A549 treated with ZK216348 at 1 μM for 4 hours (cell line): ENCODE measurements at places on chromosomes 12 and 14. TPM values are rescaled to one million over a fixed set of nuclear protein-coding genes. Genes with fewer than 3 reads are reported as not detected.

The CCDC184 gene
- 2.1 to 3.8 TPM (median 3.6 TPM) in 5 replicates for total RNA-seq

The SCN8A gene
- 1.3 to 2.7 TPM (median 1.6 TPM) in 5 replicates for total RNA-seq

The NEUROD4 gene
- not detected in 5 replicates for total RNA-seq

The PRB2 gene
- not detected in 5 replicates for total RNA-seq

The GLT8D2 gene
- total RNA-seq = 0.20 to 0.59 TPM (median 0.21 TPM) in 4 of 5 replicates, not detected in the other

The C12orf42 gene
- total RNA-seq = 0.26 TPM in 1 of 5 replicates, not detected in the others

The TSPAN11 gene
- total RNA-seq = 0.04 to 0.16 TPM (median 0.08 TPM) in 4 of 5 replicates, not detected in the other

The CARMIL3 gene
- 0.22 to 0.74 TPM (median 0.60 TPM) in 5 replicates for total RNA-seq

The RDH5 gene
- 1.3 to 3.7 TPM (median 2.9 TPM) in 5 replicates for total RNA-seq

The GLIPR1 gene
- total RNA-seq = 23.6 to 31.6 TPM (median 30.9 TPM) in 5 replicates

The TOMM20L gene
- total RNA-seq = not detected in 5 replicates

The LMNTD1 gene
- total RNA-seq = not detected in 5 replicates

The FAM90A1 gene
- 0.10 to 0.24 TPM (median 0.12 TPM) in 3 of 5 replicates, not detected in the others for total RNA-seq

The PMCH gene
- total RNA-seq = not detected in 5 replicates

The NPFF gene
- total RNA-seq = not detected in 5 replicates

The OR6C76 gene
- not detected in 5 replicates for total RNA-seq

The OLR1 gene
- 0.40 to 2.4 TPM (median 0.95 TPM) in 5 replicates for total RNA-seq

The ACSM4 gene
- total RNA-seq = not detected in 5 replicates

The TSHR gene
- not detected in 5 replicates for total RNA-seq

The PIK3C2G gene
- not detected in 5 replicates for total RNA-seq

The RNASE7 gene
- total RNA-seq = not detected in 5 replicates

The AP1G2 gene
- 34.0 to 61.8 TPM (median 48.7 TPM) in 5 replicates for total RNA-seq

The TAC3 gene
- total RNA-seq = 0.39 TPM in 1 of 5 replicates, not detected in the others

The TCL1A gene
- not detected in 5 replicates for total RNA-seq

The DEGS2 gene
- total RNA-seq = 0.91 to 2.0 TPM (median 1.6 TPM) in 5 replicates

The FOXG1 gene
- 0.11 to 0.27 TPM (median 0.12 TPM) in 5 replicates for total RNA-seq

The RBP5 gene
- total RNA-seq = not detected in 5 replicates

The ATG101 gene
- 63.3 to 103 TPM (median 101 TPM) in 5 replicates for total RNA-seq

The PTPN11 gene
- 37.7 to 65.2 TPM (median 57.9 TPM) in 5 replicates for total RNA-seq

The TMEM179 gene
- 0.21 to 0.54 TPM (median 0.36 TPM) in 4 of 5 replicates, not detected in the other for total RNA-seq

The HOXC13 gene
- 11.6 to 22.7 TPM (median 15.6 TPM) in 5 replicates for total RNA-seq

The CFAP73 gene
- 0.20 TPM in 1 of 5 replicates, not detected in the others for total RNA-seq

The EPS8 gene
- total RNA-seq = 40.2 to 52.8 TPM (median 50.1 TPM) in 5 replicates

The CPSF6 gene
- 58.5 to 67.8 TPM (median 64.2 TPM) in 5 replicates for total RNA-seq

The SYNDIG1L gene
- total RNA-seq = not detected in 5 replicates

The TAS2R43 gene
- not detected in 5 replicates for total RNA-seq

The ACVR1B gene
- 12.5 to 18.8 TPM (median 15.8 TPM) in 5 replicates for total RNA-seq

The ARHGAP5 gene
- total RNA-seq = 31.0 to 59.1 TPM (median 51.2 TPM) in 5 replicates

The MAP3K9 gene
- total RNA-seq = 4.3 to 6.5 TPM (median 5.4 TPM) in 5 replicates

The TPH2 gene
- 0.20 TPM in 1 of 5 replicates, not detected in the others for total RNA-seq

The TM9SF1 gene
- total RNA-seq = 48.0 to 74.0 TPM (median 66.9 TPM) in 5 replicates

The GPATCH2L gene
- 13.5 to 27.7 TPM (median 23.3 TPM) in 5 replicates for total RNA-seq

The SYT10 gene
- not detected in 5 replicates for total RNA-seq

The OXA1L gene
- total RNA-seq = 137 to 162 TPM (median 156 TPM) in 5 replicates

The VDR gene
- 2.5 to 3.2 TPM (median 2.8 TPM) in 5 replicates for total RNA-seq

The CMA1 gene
- total RNA-seq = not detected in 5 replicates

The GPR162 gene
- total RNA-seq = 0.39 to 0.87 TPM (median 0.56 TPM) in 5 replicates

The SDR9C7 gene
- total RNA-seq = not detected in 5 replicates

The CHFR gene
- 19.9 to 26.7 TPM (median 21.7 TPM) in 5 replicates for total RNA-seq

The KRT2 gene
- total RNA-seq = not detected in 5 replicates

The NRL gene
- total RNA-seq = 0.53 to 0.97 TPM (median 0.65 TPM) in 5 replicates

The CKAP4 gene
- total RNA-seq = 75.9 to 92.7 TPM (median 88.9 TPM) in 5 replicates

The ZNF705A gene
- total RNA-seq = not detected in 5 replicates

The PLEKHD1 gene
- 0.05 TPM in 2 of 5 replicates, not detected in the others for total RNA-seq

The CD9 gene
- 232 to 271 TPM (median 254 TPM) in 5 replicates for total RNA-seq

The CACNA2D4 gene
- not detected in 5 replicates for total RNA-seq

The DNAJC22 gene
- total RNA-seq = 15.2 to 21.5 TPM (median 21.0 TPM) in 5 replicates
